ENCODE measurements at places on chromosomes 3 and 15.

DNA sequence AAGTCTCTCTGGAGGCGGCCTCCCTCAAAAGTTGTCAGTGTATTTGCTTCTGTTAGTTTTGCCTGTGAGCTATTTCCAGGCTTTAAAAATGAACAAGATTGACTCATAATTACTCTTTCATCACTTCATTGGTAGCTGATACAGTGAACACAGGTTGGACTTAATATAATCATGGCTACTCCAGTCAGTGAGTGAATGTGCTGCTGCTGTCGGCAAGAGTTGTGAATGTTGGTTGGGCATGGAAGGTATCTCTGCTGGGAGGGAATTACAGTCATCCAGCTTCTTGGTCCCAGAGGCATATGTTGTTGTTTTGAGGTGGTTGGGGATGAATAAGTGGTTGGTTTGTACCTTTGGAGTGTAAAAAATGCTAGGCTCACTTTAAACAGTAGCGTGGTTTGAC, 11.5 kb downstream of the TCF12 start:
- no peak for DNase-seq

- DNase-seq: no peak
Measured at GRCh38 chr3:10319804-10320203, 1.1 kb downstream of the SEC13 start.

DNA sequence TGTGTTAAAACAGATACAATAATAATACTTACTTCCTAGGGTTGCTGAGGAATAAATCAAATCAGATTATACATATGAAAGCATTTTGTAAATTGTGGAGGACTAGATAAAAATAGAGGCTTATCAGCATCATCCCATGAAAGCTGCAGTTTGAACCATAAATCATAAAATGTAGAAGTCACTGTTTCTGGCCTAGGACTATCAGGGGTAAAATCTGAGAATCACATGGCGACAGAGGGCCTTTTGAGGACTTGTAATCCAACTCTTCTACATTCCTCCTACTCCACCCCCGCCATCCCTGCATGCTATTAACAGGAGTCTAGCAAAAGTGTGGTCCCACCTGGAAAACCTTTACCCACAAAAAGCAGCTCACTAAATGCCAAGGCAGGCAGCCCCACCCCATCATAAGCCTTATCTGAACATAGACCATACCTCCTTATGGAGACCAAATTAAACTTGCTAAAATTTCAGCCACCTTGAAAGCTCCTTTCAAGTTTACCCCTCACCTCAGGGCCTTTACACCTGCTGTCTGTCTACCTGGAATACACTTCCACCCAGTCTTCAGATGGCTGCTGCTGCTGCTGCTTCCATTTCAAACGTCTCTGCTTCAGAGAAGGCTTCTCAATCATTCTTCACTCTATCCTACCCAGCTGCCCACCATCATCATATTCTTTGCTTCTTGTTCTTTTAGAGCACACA, 11.5 kb downstream of the MB21D2 start:
- no peak for DNase-seq

DNA sequence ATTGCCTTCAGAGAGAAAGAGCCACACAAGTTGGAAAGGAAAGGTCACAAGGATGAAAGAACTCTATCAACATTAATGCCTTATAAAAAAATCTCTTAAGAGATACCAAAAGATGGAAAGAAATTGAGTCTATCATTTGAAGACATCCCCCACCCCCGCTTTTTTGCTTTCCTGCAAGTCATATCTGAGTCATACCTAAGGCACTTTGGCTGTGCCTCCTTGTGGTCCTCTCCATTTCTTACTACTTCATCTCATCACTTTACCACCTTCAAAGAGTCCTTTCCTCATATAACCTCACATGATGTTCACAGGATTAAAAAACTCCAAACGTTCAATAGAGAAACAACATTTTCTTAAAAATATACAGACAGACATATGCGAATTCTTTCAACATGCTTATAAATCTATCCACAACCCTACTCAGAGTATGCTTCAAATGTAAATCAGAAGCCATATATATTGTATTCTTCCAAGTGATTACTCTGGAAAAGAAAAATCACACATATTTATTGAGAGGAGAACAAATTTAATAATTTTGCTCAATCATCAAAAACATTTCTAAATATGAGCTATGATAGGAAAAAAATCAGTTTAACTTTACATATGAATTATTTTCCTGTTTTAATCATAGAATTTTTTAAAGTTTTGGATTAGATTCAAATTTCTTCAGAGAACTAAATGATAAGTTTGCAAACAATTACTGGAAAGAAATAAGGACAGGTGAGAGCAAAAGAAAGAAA, 1003.9 kb upstream of the CFAP20DC start:
- no peak for DNase-seq

- no peak for DNase-seq
Measured at GRCh38 chr3:99817047-99817436, 620 bp upstream of the CMSS1 start.

- DNase-seq: no peak
Measured at GRCh38 chr3:61632568-61633175, 71.3 kb downstream of the PTPRG start.

GRCh38 chr3:37984051-37984450, 6.5 kb upstream of the VILL start:
- no peak for DNase-seq

DNA sequence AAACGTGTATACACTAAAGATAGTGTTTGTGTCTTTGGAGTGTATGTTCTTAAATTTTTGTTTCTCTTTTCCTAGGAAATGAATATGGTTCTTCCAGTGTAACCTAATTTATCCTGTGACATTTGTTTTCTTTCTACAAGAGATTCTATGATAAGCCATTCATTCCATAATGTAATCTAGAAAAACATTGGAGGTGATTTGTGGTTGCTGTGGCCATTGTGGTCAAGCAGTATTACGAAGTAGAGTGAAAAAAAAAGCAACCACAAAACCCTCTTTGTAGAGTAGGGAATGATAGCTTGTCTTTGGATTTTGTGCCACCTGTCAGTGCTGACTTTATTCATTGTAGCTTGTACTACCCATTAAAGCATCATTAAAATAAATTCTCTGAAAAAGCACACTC, 1209.6 kb downstream of the ZPLD1 start:
- DNase-seq: no peak

DNA sequence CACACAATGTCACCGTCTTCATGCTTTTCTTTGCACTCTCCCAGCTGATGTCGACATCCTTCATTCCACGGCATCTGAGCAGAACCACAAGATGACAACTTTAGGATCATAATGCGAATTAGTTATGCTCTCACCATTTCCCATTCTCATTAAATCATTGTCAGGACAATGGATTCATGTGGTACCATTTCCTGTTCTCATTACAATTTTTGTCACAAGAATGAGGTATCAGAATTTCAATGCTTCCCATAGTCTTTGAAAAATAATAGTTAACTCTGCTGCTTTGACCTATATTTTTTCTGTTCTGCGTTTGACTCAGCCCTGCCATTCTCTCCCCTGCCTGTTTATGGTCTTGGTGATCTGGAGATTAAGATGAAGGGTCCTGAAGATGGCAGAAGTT, 175.7 kb upstream of the MDFIC2 start:
- DNase-seq: no peak

GRCh38 chr15:101391431-101391830, 96.4 kb upstream of the SNRPA1 start:
- no peak for DNase-seq

GRCh38 chr3:70916375-70917055, 604.1 kb upstream of the MDFIC2 start:
- DNase-seq: no peak

- no peak for DNase-seq
Measured at GRCh38 chr3:191066669-191067068, 132.4 kb upstream of the OSTN start.

- DNase-seq: no peak
Measured at GRCh38 chr3:41769106-41769505, 192.8 kb downstream of the ULK4 start.

DNA sequence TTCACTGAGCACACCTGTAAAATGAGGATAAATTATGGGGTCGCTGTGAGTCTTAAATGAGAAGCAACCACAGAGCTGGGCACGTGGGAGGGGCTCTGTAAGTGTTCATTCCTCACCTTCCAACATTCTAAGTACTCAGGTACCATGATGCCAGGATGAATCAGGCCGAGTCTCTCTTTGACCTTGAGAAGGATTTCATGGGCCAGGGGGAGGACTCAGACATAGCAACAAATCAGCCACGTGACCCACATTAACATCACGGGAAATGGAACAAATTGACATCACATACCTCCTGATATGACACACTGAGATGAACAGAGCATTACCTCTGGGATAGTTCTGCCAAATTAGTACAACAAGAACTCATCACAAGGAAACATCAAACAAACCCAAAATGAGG, 35.2 kb upstream of the USP3 start:
- no peak for DNase-seq

- no peak for DNase-seq
Measured at GRCh38 chr3:458124-458523, 261.6 kb downstream of the CHL1 start.

DNA sequence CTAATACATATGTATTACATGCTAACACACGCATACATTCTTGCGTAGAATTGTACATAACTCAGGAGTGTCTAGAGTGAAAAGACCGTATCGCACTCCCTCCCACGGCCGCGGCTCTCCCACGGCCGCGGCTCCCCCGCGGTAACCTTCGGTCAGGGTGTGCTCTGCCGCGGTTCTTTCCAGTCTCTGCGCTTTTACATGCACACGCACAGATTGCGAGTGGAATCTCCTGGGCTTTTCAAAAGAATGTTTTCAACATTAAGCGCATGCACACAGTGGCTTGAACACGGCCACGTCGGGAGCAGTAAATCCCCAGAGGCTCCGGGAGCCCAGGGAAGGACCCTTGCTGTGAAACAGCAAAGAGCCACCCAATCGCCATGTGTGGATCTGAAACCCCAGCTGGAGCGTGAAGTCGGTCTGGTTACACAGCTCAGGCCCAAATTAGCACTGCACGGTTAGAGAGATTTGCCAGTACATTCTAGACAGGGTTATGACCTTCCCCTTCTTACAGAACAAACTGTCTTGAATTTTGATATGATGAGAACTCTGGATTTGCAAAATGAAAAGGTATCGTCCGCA, 805 bp upstream of the RGMA start:
- DNase-seq: no peak

DNA sequence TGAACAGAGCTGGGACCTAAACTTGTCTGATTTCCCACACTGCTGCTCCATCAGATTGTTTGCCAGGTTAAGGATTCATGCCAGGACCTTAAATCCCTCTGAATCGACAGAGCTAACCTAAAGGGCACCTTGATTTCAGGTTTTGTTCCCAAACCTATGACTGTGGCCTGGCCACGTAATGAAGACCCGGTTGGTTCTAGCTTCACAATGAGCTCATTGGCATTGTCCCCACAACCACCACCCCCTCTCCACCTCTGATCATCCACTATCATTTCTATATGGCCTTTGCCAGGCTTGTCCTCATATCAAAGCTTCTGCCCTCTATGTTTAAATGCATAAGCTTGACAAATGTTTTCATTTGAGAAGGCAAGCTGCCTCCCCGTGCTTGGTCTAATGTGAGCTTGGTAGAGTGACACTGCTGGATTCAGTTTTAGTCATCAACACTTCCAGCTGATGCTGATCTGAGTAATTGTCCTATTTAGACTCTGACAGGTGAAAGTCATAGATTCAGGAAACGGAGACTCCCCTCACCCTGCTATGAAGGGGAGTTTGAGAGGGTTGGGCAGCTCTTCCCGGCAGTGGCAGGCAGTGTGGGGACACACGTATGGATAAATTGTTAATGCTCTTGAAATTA, 407.1 kb upstream of the CFAP20DC start:
- no peak for DNase-seq

- DNase-seq: no peak
Measured at GRCh38 chr3:149898771-149899170, 71.9 kb downstream of the PFN2 start.

GRCh38 chr15:72068856-72069255, 49.1 kb downstream of the MYO9A start:
- DNase-seq: no peak

DNA sequence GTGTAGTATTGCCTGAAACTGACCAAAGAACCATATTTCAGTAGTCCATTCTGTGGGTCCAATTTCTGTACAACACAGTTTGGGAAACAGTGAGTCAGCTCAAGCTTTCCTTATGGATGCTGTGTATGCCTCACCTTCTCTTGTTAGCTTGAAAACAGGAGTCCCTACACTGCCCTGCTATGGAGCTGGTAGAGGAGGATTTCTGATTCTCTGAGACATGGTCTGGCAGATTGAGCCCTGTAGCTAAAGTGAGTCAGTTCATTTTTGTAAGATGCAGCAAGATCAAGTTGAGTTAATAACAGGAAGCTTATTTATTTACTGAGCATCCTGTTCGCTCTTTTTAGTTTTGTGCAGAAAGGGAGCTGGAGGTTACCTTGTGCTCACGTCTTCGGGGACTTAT, 424.1 kb upstream of the RBMS3 start:
- DNase-seq: no peak

- DNase-seq: no peak
Measured at GRCh38 chr3:197926418-197926817, 23.6 kb upstream of the RPL35A start.

- DNase-seq: no peak
Measured at GRCh38 chr15:91193378-91193720, 93.3 kb downstream of the SV2B start.

DNA sequence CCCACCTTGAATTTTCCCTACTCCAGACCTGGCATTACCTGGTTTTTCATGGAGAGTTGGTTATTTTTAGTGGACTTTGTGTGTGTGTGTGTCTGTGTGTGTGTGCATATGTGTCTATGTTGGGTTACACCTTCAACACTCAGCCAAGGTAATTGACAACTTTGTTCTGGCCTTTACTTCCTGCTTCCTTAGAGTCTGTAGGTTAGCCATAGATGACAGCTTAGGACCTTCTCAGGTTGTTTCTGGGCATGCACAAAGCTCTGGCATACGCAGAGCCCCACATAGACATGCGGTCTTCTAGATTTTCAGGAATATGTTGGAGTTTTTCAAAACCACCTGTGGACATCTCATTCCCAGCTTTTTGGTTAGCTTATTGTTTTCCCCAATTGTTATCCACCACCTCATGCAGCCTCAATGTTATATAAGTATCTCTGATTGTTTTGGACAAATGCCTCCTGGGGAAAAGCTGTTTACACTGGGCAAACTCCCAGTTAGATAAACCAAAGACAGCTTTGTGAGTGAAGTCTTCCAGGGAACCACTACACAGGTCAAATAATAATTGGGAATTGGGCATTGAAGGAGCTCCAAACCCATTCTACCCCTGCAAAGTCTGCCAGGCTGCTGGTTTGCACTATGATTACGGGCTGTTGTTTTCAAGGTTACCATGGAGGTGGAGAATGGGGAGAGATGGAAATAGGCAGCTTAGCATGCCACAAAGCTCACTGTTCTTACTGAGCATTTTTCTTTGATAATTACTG, 201.2 kb downstream of the ADAMTSL3 start:
- no peak for DNase-seq

- DNase-seq: no peak
Measured at GRCh38 chr3:71372241-71372768, 211.2 kb downstream of the FOXP1 start.
